ENCODE measurements at places on chromosomes 6 and 20. TPM values are rescaled to one million over a fixed set of nuclear protein-coding genes. Genes with fewer than 3 reads are reported as not detected.

DNA sequence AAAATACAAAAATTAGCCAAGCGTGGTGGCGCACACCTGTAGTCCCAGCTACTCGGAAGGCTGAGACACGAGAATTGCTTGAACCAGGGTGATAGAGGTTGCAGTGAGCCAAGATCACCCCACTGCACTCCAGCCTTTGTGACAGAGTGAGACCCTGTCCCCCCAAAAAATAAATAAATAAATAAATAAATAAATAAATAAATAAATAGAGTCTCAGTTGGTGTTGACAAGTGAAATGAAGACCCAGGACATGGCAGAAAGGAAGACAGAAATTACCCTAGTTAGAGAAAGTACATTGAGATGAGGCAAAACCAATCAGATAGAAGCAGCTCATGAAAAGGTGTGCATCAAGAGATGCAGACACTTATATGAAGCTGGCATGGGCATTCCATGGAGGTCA is 105.0 kb downstream of the IBTK start:
- no peak for DNase-seq

Gene FAM217A
- not detected for total RNA-seq

- DNase-seq: no peak
Measured at GRCh38 chr6:147106759-147107401, 97.3 kb upstream of the STXBP5 start.

- no peak for DNase-seq
Measured at GRCh38 chr20:46211331-46211722, 93.2 kb downstream of the CD40 start.

DNA sequence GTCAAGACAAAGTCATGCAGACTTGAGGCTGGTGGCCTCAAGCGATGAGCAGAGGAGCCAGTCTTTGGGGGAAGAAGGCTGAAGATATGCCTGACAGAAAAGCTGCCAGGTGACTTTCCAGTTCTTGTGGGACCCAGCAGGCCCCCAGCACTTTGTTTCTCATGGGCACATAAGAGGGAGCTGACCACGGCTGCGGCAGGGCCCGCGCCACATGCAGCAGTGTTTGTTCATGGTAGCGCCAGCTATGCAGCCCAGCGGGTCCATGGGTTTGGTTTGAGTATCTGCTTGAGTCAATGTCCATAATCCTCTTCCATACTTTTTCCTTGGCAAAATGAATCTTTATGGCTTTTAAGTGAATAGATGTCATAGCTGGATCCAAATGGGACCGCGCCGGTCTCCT is 91.0 kb upstream of the LY86 start:
- DNase-seq: no peak

DNA sequence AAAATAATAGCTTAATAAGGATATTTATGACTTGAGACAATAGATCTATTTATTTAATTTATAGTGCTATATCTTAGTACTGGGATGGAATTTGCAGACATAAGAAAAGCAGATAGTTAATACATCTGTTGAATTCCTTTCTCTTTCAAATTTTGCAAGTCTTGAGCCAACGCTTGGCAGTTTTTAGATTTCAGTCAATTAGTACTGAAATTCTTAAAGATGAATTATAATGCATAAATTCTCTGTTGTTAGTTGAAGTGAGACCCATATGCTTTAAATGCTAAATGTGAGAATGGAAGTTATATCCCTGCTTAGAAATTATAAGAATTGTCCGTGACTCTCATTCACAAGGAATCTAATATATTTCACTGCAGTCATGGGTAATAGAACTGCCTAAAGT is 225.1 kb upstream of the ADGRB3 start:
- DNase-seq: no peak

DNA sequence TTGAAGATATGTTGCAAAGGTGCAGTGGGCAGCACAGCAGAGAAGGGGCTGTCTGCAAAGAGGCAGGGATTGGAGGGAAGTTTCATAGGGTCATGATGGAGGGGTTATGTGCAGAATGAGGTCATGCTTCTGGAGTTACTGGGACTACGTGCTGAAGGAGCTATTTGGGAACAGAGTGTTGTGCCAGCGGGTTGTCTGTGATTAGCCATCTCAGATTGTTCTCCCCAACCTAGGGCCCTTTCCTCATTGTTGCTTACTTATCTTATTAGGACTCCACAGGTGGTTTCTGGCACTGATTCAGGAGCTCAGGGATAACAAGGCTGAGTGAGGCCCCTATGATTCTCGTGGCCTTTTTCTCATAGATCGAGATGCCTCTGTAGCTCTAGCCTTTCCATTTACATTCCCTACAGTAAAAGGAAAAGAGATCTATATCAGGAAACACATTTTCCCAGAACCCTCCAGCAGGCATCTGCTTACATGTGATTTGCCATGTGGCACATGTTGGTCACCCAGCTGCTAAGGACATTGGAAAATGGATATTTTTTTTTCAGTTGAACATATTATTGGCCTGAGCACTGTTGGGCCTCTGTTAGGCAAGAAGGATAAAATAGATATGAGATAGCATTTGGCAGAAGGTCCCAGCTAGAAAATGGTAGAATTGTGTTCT is 429.6 kb upstream of the PLCB4 start:
- no peak for DNase-seq

Gene SH3BGRL2
- total RNA-seq: 26.1 TPM

Gene FHL5
- 6.4 TPM for total RNA-seq

DNA sequence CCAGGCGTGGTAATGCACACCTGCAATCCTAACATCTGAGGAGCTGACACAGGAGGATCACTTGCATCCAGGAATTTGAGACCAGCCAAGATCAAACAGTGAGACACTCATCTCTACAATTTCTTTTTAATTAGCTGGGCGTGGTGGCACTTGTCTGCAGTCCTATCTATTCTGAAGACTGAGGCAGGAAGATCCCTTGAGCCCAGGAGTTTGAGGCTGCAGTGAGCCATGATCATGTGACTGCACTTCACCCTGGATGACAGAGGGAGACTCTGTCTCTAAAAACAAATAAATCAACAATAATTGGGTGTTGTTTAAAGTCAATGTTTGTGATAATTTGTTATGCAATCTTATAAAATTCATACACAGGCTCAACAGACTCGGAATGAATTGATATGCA is 18.0 kb upstream of the HLA-A start:
- no peak for DNase-seq

Gene IP6K3
- 0.27 TPM for total RNA-seq

DNA sequence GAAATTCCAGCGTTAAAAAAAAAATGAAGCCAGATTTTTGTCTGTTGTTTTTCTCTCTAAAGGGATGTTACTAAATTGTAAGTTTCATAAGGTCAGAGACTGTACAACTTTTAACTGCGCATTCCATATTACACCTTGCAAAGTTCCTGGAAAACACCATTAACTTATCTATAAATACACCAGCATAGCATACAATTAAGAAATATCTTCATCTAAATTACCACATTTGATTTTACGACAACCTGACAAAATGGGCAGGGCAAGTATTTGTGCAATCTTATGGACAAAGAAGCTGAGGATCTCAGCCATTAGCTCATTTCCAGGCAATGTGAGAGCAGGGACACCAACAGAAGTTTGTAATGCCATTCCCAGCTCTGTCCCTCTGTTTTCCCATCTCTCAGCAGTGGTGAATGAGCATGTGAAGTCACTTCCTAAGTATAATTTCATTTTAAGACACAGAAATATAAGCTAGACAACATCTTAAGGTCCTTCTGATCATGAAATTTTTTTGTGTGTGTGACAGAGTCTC is 12.9 kb upstream of the GCM1 start:
- DNase-seq: no peak

GRCh38 chr6:134230940-134231339 is 87.0 kb downstream of the SGK1 start:
- no peak for DNase-seq

GRCh38 chr6:30211306-30211705 is 1.9 kb downstream of the TRIM26 start:
- no peak for DNase-seq

Gene TAB2
- total RNA-seq: 52.2 TPM

GRCh38 chr6:138434925-138435324 is 30.9 kb downstream of the HEBP2 start:
- no peak for DNase-seq

- no peak for DNase-seq
Measured at GRCh38 chr20:17598013-17598550, 28.2 kb downstream of the DSTN start.

Gene SMIM8
- total RNA-seq: 33.8 TPM

- DNase-seq: no peak
Measured at GRCh38 chr6:32622545-32623401, 14.4 kb upstream of the HLA-DQA1 start.

Gene SUMO4
- 12.2 TPM for total RNA-seq

Gene CST4
- not detected for total RNA-seq

DNA sequence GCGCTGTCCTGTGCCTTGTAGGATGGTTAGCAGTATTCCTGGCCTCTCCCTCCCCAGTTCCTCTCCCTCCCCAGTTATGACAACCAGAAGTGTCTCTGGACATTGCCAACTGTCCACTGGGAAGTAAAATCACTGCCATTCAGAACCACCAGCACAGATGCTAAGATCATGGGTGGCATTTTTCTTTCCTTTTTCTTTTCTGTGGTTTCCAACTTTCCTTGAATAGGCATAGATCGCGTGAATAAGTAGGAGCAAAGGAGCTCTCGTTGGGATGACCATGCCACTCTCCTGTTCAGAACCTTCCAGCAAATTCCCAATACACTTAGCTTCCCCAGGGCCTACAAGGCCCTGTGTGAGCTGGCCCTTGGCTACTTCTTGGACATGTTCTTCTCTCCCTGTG is 59.0 kb downstream of the EYA2 start:
- DNase-seq: no peak

Gene HEY2
- 9.5 TPM for total RNA-seq

Gene FANCE
- total RNA-seq: 6.9 TPM

GRCh38 chr20:22984606-22985005 is 50.5 kb upstream of the SSTR4 start:
- DNase-seq: no peak

DNA sequence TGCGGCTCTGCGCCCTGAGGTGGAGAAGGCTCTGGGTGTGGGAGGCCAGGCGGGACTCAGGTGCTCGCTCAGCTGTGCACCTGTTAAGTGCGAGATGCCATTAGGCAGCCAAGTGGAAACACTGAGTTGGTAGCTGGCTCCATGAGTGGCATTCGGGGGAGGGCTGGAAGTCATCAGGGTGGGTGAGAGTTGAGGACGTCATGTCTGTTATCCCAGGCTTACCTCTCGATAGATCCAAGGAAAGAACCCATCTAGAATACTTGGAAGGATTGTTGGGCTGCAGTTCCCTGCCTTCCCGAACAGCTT is 41.3 kb downstream of the TAF8 start:
- no peak for DNase-seq

Gene PCIF1
- total RNA-seq: 13.3 TPM

GRCh38 chr6:140256248-140256647 is 881.8 kb upstream of the CITED2 start:
- no peak for DNase-seq

- DNase-seq: no peak
Measured at GRCh38 chr6:9437836-9438235, 977.0 kb downstream of the TFAP2A start.

All from cerebellum (tissue), 4 donors.